Occipital lobe (tissue), 3 donors: ENCODE measurements at places on chromosomes 13 and 19.

DNA sequence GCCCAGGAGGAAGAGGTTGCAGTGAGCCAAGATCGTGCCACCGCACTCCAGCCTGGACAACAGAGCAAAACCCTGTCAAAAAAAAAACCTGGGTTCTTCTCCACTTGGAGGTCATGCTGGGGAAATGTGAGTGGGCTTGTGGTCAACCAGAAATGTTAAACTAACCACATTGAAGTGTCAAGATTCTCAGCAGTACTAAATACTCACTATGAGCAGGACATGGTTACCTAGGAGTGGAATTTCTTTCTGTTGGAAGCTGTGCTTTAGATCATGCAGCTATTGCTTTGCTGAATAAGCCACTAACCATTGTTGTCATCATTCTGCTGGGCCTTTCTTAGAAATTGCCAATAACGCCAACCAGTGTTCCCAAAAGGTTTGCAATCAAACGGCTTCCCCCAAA is 253.3 kb upstream of the TSHZ3 start:
- no peak for DNase-seq

- DNase-seq: no peak
These were observed 1.1 kb downstream of the TPT1 start for GRCh38 chr13:45339867-45340266.

DNA sequence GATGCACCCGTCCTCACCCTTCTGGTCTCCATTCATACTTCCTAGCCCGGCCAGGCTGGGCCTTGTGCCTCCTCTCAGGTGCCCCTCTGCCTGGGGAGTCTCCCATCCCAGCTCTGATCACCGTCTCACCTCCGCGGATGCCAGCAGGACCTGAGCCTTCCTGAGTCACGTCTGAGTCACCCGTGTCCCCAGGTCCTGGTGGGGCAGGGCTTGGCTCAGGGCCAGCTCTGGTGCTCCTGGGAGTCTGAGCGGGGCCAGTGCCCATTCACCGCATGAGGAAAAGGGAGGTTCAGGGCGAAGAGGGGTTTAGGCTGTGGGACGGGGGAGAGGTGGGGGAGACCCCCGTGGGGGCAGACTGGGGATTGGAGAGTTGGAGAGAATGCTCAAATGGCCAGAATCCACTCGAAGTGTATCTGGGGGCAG is 593 bp downstream of the ATP8B3 start:
- no peak for DNase-seq

DNA sequence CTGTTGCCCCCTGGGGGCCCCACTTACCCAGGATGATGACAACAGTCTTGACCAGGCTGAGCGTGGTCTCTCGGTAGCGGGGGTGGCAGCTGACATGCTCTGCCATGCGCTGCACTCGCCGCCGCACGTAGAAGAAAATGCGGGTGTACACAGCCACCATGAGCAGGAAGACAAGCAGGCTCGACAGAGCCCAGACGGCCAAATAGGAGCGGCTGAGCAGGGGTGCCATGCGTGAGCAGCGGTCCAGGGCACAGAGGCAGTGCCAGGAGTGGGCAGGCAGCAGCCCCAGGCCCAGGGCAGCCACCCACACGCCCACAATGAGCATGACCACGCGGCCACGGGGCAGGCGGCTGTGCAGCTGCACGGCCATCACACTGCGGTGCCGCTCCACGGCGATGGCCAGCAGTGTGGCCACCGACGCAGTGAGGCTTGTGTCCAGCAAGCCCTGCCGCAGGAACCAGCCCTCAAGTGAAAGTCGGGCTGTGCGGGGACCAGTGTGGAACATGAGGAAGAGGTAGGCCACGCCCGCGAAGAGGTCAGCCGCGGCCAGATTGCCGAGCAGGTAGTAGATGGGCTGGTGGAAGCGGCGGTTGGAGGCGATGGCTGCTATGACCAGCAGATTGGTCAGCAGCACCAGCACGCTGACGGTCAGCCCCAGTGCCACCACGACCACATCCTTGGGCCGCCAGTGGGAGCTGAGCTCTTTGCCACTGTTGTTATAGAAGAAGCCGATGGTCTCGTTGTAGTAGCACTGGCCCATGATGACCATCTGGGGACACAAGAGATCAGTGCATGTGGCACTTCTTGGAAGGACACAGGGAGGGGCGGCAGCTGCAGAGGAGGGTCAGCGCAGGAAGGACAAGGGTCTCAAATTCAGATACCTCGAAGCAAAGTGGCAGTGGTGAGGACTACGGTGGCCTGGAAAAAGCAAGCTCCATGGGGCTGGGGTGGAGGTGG is 1.2 kb downstream of the LPAR2 start:
- DNase-seq: no peak

DNA sequence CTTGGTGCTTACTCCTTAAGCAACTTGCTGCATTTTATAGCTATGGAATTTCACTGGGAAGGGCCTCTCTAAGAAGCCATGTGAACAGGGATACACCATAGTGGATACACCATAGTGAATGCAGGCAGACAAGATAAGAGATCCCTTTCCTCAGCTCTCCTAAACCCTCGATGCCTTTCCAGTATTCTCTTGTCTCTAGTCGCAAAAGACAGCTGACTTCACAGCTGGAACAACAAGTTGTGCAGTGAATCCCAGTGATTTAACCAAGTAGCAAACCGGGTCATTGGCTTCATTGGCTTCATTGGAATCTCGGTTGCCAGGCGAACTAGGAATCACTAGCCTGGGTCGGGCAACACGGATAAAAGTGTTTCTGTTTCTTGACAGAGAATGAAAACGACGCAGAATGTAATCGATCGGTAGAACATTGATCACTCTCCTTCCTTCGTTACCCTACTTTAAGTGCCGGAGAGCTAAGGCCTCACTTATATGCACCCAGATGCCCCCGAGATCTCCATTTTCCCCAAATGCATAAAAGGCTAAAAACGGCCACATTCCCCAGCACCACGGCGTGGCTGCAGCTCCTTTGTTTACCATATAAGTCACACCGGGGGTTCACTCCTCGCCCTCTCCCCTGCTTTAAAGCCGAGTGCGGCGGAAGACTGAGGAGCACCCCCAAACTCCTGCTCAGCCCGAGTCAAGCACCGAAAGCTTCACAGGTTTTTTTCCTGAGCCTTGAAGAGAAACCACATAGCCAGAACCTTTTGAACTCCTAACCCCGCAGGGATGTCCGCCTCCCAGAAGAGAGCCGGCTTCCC is 674 bp downstream of the TRPC4 start:
- no peak for DNase-seq

GRCh38 chr13:46134961-46135522 is 30.2 kb upstream of the CPB2 start:
- no peak for DNase-seq

DNA sequence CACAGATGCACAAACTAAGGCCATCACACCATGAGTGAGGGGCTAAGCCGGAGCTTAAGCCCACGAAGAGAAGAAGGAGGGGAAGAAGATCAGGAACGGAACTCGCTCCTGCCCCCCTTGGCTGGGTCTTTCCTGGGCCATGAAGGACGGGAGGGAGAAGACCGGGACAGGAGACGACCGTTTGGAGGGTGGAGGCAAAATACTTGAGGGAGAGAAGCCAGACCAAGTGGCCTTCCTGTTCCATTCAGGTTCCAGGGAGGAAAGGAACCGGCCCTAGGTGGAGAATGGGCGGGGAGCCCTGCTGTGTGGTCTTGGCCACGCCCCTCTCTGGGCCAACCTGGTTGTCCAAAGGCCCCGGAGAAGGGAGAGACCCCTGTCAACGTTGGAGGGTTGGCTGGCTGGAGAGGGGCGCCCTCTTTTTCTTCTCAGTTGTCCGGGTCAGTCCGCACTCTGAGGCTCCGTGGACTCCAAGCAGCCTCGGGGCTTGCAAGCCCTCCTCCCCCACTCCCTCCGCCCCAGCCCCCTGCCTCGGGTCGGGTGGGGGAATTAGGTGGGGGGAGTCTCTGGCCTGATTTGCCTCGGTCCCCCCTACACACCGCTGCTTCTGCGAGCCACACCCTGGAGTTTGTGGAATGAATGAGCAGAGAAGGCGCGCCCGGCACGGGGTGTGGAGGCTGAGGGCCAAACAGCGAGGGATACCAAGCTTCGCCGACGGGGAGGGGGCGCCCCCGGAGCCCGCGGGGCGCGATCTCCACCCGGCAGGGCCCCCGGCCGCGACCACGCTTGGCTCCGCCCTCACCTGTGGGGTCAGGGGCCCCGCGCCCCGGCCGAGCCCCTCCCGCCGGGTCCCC is 757 bp downstream of the FBN3 start:
- DNase-seq: no peak

- no peak for DNase-seq
These were observed 84.0 kb upstream of the LSM14A start for GRCh38 chr19:34088292-34088691.

- DNase-seq: no peak
These were observed 114.2 kb upstream of the CLDN10 start for GRCh38 chr13:95438297-95438696.

- no peak for DNase-seq
These were observed 17.6 kb downstream of the ZNF791 start for GRCh38 chr19:12628040-12629022.

DNA sequence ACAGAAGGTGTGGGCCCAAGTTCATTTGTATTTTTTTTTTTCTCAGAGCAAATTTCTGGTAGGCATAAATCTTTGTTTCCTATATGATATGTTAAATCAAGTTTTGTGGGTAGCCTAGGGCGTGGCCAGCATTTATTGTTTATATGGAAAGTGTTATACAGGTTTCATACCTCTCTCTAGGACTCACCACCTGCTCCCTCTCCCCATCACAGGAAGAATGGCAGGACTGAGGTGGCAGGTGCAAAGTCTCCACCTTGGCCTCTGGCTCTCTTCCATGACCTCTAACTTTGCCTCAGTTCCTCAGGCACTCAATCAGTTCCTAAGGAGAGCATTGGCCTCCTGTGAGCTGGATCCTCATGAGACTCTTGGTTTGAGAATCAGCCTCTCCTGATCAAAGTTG is 172.3 kb upstream of the TSC22D1 start:
- DNase-seq: no peak

DNA sequence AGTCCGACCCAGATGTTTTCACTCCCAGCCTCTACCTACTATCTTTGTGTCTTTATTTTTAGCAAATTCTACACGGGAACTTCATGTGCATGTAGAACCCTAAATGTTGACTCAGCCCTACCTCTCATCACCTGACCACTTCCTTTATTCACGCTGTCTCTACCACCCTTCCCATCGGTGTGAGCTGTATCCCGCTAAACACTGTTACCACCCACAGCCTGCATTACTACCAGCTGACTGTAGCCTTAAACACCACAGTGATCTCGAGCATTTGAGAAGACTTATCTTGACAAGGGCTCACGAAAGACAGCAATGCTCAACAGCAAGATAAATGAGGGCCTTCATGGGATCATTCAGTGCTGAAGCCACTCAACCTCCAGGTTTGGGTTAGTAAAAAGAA is 15.1 kb downstream of the NCR1 start:
- no peak for DNase-seq

GRCh38 chr19:32130332-32130731 is 215.1 kb upstream of the ZNF507 start:
- DNase-seq: no peak

GRCh38 chr19:30425885-30426838 is 54.0 kb downstream of the ZNF536 start:
- DNase-seq: no peak

DNA sequence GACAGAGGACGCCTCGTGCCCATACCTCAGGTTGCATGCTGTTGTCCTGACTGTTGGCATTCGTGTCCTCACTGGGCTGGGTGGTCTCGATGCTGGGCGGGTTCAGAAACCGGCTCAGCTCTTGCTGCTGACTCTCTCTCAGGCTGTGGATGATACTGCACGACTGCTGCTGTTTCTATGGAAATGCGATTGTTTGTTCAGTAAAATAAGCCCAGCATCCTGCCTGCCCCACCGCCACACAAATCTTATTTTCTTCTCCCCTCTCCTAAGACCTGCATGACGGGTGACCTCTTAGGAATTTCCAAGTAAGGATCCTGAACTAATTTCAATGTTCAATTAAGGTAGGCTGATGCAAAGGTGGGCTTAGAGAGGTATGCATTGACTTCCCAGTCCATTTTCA is 356.5 kb downstream of the NALCN start:
- no peak for DNase-seq

GRCh38 chr19:17266589-17266974 is 661 bp upstream of the BABAM1 start:
- DNase-seq: no peak

DNA sequence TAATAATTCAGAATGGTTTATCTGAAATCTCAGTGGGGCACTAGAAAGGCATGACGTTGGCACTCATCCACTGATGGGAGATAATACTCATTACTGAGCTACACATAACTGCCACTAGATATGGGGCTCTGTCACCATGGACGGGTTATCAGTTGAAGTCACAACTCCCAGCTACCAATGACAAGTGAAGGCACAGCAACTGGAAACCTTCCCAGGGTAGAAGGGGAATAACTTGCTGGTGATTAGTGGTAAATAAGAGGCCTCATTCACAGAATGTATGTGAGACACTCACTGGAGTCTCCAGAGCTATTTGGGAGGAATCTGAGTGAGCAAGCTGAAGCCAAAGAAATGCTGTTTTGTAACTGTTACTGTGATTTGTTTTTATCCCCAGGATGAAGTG is 249.6 kb downstream of the ENOX1 start:
- DNase-seq: no peak

DNA sequence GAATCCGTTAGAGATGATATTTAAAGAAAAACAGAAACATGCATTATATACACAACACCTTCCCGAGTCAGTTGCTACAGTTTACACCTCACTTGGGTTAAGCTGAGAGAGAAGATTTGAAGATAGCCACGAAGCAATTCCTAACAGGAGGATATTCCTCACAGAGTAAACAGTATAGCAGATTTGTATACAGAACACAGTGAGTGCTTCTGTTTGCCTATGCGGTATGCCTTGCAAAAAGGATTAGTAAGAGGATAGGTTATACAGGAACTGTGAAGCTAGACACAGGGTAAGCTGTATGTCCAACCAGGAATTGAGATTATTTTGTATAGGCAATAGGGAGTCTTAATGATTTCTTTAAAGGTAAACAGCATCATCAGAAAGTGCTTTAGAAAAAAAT is 471.8 kb downstream of the LIG4 start:
- no peak for DNase-seq

DNA sequence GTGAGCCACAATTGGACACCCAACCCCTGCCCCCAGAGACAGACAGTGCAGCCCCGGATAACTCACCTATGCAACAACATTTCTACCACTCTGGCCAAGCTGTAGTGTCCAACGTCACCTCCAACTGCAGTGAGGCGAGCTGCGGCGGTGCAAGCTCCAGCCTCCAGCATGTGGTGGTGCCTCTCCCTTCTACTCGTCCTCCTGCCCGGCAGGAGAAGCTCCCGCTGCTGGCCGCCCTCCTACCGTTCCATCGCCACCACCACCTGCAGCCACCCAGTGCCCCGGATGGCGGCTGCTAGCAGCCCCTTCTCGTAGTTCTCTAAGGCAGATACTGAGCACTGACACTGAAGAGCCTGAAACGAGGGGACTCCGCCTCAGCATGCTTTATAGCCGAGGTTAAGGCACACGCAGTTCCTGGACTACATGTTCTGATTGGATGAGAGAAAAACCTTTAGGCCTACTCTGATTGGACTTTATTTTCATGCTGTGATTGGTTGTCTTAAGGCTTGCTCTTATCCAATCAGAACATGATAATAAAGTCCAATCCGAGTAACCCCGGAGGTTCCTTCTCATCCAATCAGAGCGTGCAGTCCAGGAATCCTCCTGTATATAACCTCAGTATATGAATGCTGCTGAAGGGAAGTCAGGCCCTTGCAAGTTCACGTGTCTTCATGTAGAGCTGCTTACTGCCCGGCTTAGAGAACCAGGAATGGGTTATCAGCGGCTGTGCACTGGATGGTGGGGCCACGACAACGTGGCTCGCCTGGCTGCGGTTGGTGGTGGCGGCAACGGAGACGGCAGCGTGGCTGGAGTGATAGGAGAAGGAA is 63.5 kb downstream of the TUBA3C start:
- DNase-seq: no peak
